ENCODE measurements at places on chromosomes 16 and 17. TPM values are rescaled to one million over a fixed set of nuclear protein-coding genes. Genes with fewer than 3 reads are reported as not detected.

The TEKT3 gene
- 1.2 TPM for polyA plus RNA-seq

The CACNG5 gene
- polyA plus RNA-seq: not detected

The NOD2 gene
- 1.4 TPM for polyA plus RNA-seq

GRCh38 chr17:45220079-45220478 is 1.6 kb upstream of the FMNL1 start:
- DNase-seq: no peak

GRCh38 chr17:78124081-78124835 is 4.3 kb downstream of the TMC6 start:
- DNase-seq: no peak

DNA sequence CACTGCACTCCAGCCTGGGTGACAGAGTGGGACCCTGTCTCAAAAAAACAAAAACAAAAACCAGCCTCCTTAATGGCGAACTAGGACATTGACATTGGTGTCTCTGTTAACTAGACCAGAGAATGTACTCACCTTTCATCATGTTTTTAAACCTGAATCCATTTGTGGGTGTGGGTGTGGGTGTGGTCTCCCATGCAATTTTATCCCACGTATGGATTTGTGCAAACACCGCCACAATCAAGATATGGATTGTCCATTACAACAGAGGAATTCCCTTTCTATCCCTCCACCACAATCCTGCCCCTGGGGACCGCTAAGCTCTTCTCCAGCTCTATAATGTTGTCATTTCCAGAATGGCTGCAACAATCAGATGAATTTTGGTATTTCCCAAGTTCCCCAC is 49.9 kb downstream of the DNAH17 start:
- no peak for DNase-seq

DNA sequence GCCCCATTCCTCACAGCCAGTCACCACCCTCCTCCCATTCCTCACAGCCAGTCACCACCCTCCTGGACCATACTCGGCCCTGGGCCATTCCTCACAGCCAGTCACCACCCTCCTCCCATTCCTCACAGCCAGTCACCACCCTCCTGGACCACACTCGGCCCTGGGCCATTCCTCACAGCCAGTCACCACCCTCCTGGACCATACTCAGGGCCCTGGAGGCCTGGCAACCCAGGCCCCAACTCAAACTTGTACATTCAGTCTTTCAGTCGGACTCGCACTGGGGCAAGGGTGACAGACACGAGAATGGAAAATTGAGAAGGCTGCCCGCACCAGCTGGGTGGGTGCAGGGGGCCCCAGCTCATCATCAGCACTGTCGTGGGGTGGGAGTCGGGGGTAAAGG is 30.4 kb upstream of the FOXK2 start:
- no peak for DNase-seq

DNA sequence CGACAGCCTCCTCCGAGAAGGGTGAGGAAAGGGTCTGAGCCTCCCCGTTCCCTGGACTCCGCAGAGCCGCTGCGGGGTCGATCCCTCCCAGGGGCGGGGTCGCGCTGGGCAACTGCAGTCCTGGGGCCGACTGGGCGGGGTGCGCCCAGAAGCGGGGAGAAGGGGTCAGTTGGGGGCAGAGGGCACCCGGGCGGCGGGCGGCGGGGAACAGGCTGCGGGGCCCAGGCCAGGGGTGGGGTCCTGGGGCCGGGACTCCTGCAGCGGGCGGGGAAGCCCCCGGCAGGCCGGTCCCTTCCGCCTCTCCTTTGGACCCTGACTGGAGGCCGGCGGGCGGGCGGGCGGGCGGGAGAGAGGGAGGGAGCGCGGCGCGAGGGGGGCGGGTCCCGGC is 352 bp downstream of the GGNBP2 start:
- no peak for DNase-seq

DNA sequence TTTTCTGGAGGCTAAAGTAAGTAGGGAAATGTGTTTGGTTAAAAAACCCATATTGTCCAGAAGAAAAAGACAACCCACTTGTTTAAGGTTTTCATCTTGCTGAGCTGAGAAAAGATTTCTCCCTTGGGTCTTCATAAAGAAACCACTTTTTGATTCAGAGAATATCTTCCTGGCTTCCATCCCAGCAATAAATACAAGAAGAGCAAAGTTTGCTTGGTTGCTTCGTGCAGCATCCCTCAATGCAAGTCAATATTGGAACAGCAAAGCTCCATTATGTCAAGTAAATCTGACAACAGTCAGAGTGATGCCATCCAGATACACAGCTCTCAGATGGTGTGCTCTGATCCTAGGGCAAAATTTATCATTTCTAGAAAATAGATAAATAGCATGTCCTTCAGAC is 118.9 kb upstream of the PIRT start:
- no peak for DNase-seq

- no peak for DNase-seq
These were observed 453 bp downstream of the MMP25 start for GRCh38 chr16:3046641-3047386.

DNA sequence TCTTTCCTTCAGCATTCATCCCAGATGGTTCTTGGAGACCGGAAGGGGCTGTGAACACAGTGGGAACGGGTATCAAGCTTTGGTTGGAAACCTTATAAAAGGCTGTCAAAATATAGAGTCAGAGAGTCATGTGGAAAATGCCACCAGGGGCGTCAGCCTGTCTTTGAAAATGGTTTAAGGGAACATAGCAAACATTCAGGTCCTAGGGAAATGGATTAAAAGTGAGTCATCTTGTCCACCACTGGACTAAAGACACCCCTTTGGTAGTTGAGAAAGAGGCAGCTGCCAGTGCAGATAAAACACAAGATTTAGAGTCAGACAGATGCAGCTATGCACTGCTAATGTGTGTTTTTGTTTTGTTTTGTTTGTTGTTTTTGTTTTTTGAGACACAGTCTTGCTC is 47.8 kb upstream of the BCO1 start:
- DNase-seq: no peak

- DNase-seq: no peak
These were observed 3.1 kb downstream of the HIC1 start for GRCh38 chr17:2057760-2058585.

GRCh38 chr16:81292936-81293335 is 21.8 kb upstream of the GAN start:
- no peak for DNase-seq

GRCh38 chr17:82160075-82160474 is 52.6 kb downstream of the CCDC57 start:
- DNase-seq: no peak
